ENCODE measurements at places on chromosomes 12 and 14.

GRCh38 chr12:128786741-128787391, 36.9 kb downstream of the SLC15A4 start:
- H3K4me3 ChIP-seq, result no peak overlapping the region
- peaks cover 7% of the 10 kb centered on the region for H3K36me3 ChIP-seq
- H3K4me1 ChIP-seq, result peaks cover 5% of the 10 kb centered on the region
- no peak for DNase-seq
- no peaks in the 10 kb centered on the region for H3K27me3 ChIP-seq

DNA sequence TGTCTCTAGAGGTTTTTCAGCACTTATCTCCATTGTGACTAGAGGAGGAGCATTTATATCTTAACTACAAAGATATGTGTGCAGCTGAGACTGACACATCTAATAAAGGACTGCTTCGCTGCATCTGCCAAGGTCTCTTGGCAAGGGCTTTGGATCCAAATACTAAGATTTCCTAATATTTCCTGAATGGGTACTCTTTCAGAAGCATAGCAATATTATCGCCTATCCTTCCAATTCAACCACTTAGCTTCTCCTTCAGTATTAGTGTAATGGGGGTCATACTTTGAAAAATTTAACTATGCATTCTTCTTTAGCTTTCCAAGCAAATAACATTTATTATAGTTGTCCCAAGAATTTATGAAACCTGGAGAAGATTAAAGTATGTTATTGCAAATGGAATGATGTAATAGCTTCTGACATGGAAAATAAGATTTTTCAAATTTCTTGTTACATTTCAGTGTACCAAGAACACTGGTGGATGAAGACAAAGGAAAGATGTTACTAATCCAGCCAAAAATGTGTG, 243.0 kb upstream of the PDE3A start:
- no peak overlapping the region for H3K4me3 ChIP-seq
- H3K36me3 ChIP-seq, result no peaks in the 10 kb centered on the region
- no peak overlapping the region for H3K27ac ChIP-seq
- DNase-seq, result no peak
- peaks cover 9% of the 10 kb centered on the region for H3K27me3 ChIP-seq

DNA sequence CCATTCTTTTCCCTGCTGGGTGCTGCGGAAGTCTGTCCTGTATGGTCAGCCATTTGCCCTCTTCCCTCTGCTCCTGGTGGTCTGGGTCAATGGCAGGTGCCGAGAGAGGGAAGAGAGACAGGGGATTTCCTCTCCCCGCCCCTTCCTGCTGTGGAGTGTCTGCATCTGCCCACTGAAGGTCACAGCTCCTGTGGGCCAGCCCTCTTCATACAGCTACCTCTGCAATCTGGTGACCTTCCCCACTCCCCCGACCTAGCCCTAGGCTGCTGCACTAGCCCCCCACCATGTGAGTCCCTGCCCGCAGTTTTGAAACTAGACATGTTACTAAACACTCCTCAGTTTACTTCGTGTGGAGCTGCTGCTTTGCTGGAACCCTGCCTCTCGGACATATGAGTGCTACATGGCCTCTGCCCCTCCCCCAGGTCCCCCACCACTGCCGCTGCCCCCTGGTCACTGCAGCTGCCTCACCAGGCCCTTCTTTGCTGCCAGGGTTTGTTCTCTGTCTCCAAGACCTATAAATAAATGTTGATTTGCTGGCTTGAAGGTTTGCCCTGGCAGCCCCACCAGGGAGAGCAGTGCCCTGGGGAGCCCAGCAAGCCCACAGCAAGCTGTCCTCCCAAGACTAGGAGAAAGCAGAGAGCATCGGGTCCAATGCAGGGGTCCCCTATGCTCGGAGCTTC, 102.9 kb downstream of the DPF3 start:
- no peak for DNase-seq
- H3K27me3 ChIP-seq, result no peaks in the 10 kb centered on the region
- no peak overlapping the region for H3K4me3 ChIP-seq
- no peaks in the 10 kb centered on the region for H3K36me3 ChIP-seq

GRCh38 chr14:34189866-34190265, 239.0 kb upstream of the EGLN3 start:
- no peaks in the 10 kb centered on the region for H3K4me1 ChIP-seq
- H3K27ac ChIP-seq, result no peak overlapping the region
- no peak for DNase-seq
- H3K36me3 ChIP-seq, result no peaks in the 10 kb centered on the region
- no peaks in the 10 kb centered on the region for H3K27me3 ChIP-seq

DNA sequence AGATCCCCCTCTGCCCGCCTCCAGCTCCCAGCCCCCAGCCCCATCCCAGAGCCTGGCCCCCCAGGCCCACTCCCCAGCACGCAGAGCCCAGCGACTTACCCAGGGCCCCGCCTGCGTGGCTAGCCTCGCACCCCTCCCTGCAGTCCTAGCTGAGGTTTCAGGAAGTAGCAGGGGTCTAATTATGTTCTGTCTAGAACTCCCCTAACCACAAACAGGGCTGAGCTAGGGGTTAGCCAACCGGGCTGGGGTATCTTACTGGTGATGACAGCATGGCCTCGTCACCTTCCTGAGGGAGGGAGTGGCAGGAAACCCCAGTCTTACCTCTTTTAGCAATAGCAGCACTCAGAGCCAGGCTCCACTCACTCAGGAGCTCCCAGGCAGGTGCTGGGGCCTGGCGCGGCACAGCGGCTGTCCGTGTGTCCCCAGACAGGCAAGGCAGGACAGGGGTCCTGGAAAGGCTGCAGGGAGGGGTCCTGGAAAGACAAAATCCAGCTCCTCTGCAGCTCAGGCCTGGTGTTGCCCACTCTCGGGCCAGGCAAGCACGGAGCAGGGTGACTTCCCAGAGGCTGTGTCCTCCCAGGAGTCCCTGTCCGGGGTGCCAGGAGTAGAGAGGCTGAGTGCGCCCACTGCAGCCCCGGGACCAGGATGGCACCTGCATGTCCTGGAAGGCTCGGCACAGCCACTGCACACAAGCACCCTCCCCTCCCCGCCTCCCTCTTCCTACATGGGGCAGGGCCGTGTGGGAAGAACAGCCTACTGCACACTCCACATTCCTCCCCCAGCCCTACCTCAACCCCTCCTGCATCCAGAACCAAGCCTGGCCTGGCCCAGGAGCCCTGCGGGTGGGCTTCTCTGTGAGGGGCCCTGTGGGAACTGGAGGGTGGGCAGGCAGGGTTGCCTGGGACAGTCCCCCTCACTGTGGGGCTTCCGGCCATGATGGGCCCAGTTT, at the start of gene GPR132:
Gene GPR132, minus strand, starts transcription at position 151 of the 949 bp plus-strand sequence. CDS start 10,010 bp downstream, outside the sequence.
- H3K27me3 ChIP-seq, result no peaks in the 10 kb centered on the region
- H3K27ac ChIP-seq, result no peak within 1 kb of the TSS
- no peaks in the 10 kb centered on the region for H3K36me3 ChIP-seq
- H3K4me1 ChIP-seq, result 0 out of 2 replicates have a peak, but pooled peaks cover 4% of the 10 kb centered on the region
- no peak within 1 kb of the TSS for H3K4me3 ChIP-seq

DNA sequence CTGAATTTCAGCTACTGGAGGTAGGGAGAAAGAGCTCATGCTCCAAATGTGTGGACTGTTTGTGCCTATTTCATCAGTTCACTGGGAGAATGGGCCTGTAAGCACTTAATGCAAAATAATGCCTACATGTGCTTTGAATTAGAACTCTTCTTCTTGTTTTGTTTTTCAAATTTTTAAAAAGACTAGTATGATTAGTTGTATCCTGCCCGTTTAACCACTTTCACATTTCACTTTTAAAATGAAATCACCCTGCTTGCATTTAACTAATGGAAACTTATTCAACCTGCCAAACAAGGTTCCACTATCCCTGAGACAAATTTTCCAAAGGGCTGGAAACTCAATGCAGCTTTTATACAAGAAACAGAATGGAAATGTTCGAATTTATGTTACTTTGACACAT, 79.7 kb downstream of the SAMD4A start:
- H3K4me3 ChIP-seq, result no peak overlapping the region
- no peaks in the 10 kb centered on the region for H3K4me1 ChIP-seq
- H3K27ac ChIP-seq, result no peak overlapping the region
- no peaks in the 10 kb centered on the region for H3K36me3 ChIP-seq
- DNase-seq, result no peak
- H3K27me3 ChIP-seq, result peaks cover 56% of the 10 kb centered on the region

- H3K36me3 ChIP-seq, result peaks cover 31% of the 10 kb centered on the region
- H3K4me1 ChIP-seq, result no peaks in the 10 kb centered on the region
- H3K27ac ChIP-seq, result no peak overlapping the region
- DNase-seq, result no peak
- no peaks in the 10 kb centered on the region for H3K27me3 ChIP-seq
- no peak overlapping the region for H3K4me3 ChIP-seq
These were observed 132.6 kb downstream of the ITPR2 start for GRCh38 chr12:26700430-26700829.

DNA sequence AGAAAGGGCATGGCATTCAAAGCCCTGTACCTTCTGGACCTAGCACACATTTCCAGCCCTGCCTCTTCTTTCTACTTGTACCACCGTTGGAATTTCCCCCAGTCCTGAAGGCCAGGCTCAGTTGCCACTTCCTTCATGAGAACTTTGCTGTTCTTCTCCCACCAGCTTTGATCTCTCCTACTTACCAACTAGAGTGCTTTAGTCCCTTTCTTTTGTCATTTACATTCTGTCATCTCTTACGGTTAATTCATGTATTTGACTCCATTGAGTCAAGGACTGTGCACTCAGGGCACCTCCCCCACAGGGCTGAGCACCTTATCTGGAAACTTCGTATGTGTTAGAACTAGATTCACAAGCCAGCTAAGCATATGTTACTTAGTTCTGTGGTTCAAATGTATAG, 26.3 kb downstream of the BICDL1 start:
- H3K36me3 ChIP-seq, result no peaks in the 10 kb centered on the region
- H3K27ac ChIP-seq, result no peak overlapping the region
- H3K4me3 ChIP-seq, result no peak overlapping the region
- no peaks in the 10 kb centered on the region for H3K27me3 ChIP-seq

DNA sequence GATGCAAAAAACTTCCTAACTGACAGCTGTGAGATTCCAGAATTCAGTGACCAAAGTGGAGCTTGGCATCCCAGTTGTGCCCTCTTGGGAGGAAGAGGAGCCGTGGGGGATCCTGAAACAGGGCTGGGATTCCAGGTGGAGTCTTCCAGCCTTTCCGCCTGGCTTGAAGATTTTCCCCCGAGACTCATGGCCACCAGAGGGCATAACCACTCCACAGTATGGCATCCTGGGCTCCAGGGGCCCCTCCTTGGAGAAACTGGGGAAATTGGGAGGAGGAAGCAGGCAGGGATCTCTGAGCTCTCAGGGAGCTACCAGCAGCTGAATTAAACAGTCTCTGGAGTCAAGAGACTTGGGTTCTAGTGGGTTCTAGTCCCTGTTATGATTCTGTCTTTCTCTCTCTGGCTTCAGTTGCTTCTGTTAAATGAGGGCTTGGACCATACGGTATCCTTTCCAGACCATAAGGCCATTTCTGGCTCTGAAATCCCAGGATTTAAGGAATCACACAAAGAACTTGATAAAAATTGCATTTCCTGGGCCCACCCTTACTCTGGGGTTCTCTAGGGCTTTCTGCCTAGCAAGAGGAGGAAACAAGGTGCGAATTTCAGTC, 2.6 kb upstream of the TAMALIN start:
- no peak for DNase-seq
- no peak overlapping the region for H3K4me3 ChIP-seq
- H3K36me3 ChIP-seq, result no peaks in the 10 kb centered on the region
- peaks cover 29% of the 10 kb centered on the region for H3K4me1 ChIP-seq

DNA sequence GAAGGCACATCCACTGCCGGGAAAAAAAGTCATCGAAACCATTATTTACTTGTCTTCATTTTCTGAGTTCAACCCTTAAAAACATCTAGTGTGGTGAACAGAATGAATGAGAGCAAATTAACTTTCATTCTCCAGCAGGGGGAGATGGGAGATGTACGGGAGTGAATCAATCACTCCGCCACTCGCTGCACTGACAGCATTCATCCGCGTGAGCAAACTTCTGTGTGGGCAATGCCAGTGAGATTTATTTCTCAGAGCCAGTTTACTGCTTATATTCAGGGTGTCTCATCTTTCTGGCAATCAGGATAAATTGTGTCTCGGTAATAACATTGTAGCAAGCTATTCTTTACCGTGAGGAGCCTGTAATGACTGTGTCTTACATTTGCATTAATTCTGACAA, 463.6 kb upstream of the MIS18BP1 start:
- H3K4me3 ChIP-seq, result no peak overlapping the region
- no peaks in the 10 kb centered on the region for H3K4me1 ChIP-seq
- no peaks in the 10 kb centered on the region for H3K27me3 ChIP-seq
- H3K36me3 ChIP-seq, result no peaks in the 10 kb centered on the region

- H3K36me3 ChIP-seq, result no peaks in the 10 kb centered on the region
- no peaks in the 10 kb centered on the region for H3K27me3 ChIP-seq
- no peaks in the 10 kb centered on the region for H3K4me1 ChIP-seq
- H3K4me3 ChIP-seq, result no peak overlapping the region
- no peak for DNase-seq
These were observed 130.8 kb upstream of the PRKD1 start for GRCh38 chr14:30058401-30058800.

DNA sequence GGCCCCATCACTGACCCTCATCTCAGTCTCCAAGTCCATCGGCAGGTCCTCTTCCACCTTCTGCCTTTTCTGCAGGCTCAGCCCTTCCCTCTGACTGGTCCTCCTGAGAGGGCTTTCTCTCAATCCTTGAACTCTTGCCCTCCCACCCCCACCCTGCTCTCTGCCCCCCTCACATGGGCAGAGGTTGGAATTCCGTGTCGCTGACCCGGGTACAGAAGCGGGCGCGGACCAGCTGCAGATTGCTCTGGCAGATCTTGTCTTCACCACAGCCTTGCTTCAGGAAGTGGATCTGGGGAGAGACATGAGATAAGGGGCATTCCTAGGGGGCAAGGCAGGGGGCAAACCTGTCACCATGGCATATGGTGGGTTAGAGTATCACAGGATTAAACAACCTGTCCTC, 12.4 kb downstream of the ITGA7 start:
- H3K36me3 ChIP-seq, result no peaks in the 10 kb centered on the region
- no peak overlapping the region for H3K4me3 ChIP-seq
- H3K27me3 ChIP-seq, result peaks cover 3% of the 10 kb centered on the region
- no peak for DNase-seq
- no peaks in the 10 kb centered on the region for H3K4me1 ChIP-seq

GRCh38 chr14:36495666-36496065, 24.4 kb downstream of the NKX2-1 start:
- no peak overlapping the region for H3K27ac ChIP-seq
- H3K4me3 ChIP-seq, result no peak overlapping the region
- H3K4me1 ChIP-seq, result no peaks in the 10 kb centered on the region
- peaks cover 58% of the 10 kb centered on the region for H3K27me3 ChIP-seq
- no peak for DNase-seq
- H3K36me3 ChIP-seq, result no peaks in the 10 kb centered on the region

GRCh38 chr12:6941782-6942181, 1.8 kb upstream of the RNU7-1 start:
- DNase-seq, result no peak
- H3K27me3 ChIP-seq, result no peaks in the 10 kb centered on the region
- peaks cover 51% of the 10 kb centered on the region for H3K36me3 ChIP-seq
- H3K27ac ChIP-seq, result peak overlapping the region; percentile 16
- H3K4me3 ChIP-seq, result no peak overlapping the region
- H3K4me1 ChIP-seq, result peaks cover 57% of the 10 kb centered on the region

DNA sequence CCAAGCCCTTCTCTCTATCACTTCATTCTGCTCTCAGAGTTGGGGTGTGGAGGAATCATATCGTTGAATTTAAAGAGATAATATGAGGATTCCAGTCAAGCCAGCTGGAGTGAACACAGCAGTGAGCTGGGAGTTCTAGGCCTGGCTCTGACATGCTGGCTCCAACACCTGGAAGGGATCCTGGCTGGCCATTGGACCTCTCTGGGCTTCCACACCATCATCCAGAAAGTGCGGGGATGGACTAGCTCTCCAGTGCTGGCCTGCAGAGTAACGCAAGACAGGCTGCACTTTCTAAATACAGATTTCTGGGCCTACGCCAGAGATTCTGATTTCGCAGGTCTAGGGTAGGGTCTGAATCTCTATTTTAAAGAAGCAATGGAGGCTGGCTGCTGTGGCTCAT, 34.8 kb upstream of the HDAC7 start:
- peaks cover 5% of the 10 kb centered on the region for H3K27me3 ChIP-seq
- no peak overlapping the region for H3K4me3 ChIP-seq
- no peak overlapping the region for H3K27ac ChIP-seq
- no peak for DNase-seq
- H3K4me1 ChIP-seq, result no peaks in the 10 kb centered on the region
